ENCODE measurements at places on chromosomes 12 and 14. TPM values are rescaled to one million over a fixed set of nuclear protein-coding genes. Genes with fewer than 3 reads are reported as not detected.

CMKLR1 gene
- 0.64 TPM for polyA plus RNA-seq

AQP6 gene
- not detected for polyA plus RNA-seq

NEMF gene
- polyA plus RNA-seq = 55.9 TPM

DDN gene
- polyA plus RNA-seq = not detected

ACTR6 gene
- 29.8 TPM for polyA plus RNA-seq

RGS6 gene
- polyA plus RNA-seq = not detected

PDZRN4 gene
- not detected for polyA plus RNA-seq

RHEBL1 gene
- 3.2 TPM for polyA plus RNA-seq

CCDC184 gene
- 0.31 TPM for polyA plus RNA-seq

TAS2R42 gene
- not detected for polyA plus RNA-seq

FBLN5 gene
- polyA plus RNA-seq = 4.2 TPM

OR6J1 gene
- polyA plus RNA-seq = not detected

LRRC43 gene
- not detected for polyA plus RNA-seq

CD69 gene
- 177 TPM for polyA plus RNA-seq

PTPRB gene
- polyA plus RNA-seq = 0.30 TPM

BICDL1 gene
- polyA plus RNA-seq = 1.1 TPM

YLPM1 gene
- 15.6 TPM for polyA plus RNA-seq

GRIN2B gene
- polyA plus RNA-seq = not detected

BAZ2A gene
- polyA plus RNA-seq = 46.9 TPM

CFAP251 gene
- not detected for polyA plus RNA-seq

TMEM30B gene
- polyA plus RNA-seq = 0.33 TPM

GNB3 gene
- polyA plus RNA-seq = not detected

PLCZ1 gene
- polyA plus RNA-seq = not detected

RND1 gene
- 2.6 TPM for polyA plus RNA-seq

ANO4 gene
- polyA plus RNA-seq = not detected

C12orf54 gene
- not detected for polyA plus RNA-seq

RTL1 gene
- polyA plus RNA-seq = not detected
